CD4-positive, alpha-beta T cell treated with Interleukin-17A for 4 hours (primary cell): ENCODE measurements at places on chromosomes 6 and 20.

- no peak for DNase-seq
Observed at GRCh38 chr6:90126181-90126580, 170.5 kb downstream of the BACH2 start.

DNA sequence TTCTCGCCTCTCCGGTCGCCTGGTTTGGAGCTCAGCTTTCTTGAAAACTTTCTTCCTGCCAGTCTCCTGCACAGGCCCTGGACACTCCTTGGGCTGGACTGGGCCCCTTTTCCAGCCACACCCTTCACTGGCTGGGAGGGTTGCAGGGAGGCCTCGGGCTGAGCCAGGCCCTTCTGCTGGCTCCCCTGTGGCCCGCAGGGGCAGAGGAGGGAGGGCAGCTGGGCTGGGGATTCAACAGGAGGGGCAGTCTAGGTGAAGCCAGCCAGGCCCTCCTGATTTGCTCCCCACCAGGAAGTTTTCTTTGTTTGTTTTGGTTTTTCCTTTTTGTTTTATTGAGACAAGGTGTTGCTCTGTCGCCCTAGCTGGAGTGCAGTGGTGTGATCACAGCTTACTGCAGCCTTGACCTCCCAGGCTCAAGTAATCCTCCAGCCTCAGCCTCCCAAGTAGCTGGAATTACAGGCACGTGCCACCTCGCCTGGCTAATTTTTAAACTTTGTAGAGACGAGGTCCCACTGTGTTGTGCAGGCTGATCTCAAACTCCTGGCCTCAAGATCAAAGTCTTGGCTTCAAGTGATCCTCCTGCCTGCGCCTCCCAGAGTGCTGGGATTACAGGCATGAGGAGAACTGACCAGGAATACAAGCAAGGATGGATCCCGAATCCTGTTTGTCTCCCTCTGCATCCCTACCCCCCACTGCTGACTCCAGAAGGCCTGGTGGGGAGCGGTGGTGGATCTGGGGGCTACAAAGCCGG, 23.5 kb upstream of the CDH22 start:
- no peak for DNase-seq

- DNase-seq: no peak
Observed at GRCh38 chr20:4153661-4154238, 138.4 kb upstream of the RNF24 start.

GRCh38 chr20:16479666-16480065, 93.6 kb downstream of the KIF16B start:
- no peak for DNase-seq

DNA sequence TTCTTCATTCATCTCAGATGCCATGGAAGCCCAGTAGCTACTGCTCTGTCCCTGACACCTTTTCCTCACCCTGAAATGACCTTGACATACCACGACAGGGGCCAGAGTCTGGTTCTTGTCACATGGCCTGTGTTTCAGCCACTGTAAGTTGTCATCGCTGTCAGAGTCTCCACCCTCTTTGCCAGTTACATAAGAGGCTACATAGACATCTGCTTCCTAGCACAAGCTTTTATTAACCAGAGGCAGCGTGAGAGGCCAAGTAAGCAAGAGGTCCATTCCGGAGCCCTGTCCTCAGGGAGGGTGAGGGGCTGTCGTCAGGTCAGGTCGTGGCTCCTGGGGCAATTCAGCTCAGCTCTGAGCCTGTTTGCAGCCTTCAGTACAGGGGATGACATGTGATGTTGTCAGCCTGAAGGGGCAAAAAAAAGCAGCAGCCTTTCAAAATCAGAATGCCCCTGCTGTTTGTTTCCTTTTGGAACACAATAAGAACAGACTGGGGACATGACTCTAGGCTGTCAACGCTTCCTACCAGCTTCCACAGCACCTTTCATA, 146.3 kb downstream of the MTFR2 start:
- DNase-seq: no peak

GRCh38 chr6:27532820-27533538, 60.1 kb upstream of the ZNF184 start:
- no peak for DNase-seq

- no peak for DNase-seq
Observed at GRCh38 chr6:16660157-16660497, 101.1 kb downstream of the ATXN1 start.

DNA sequence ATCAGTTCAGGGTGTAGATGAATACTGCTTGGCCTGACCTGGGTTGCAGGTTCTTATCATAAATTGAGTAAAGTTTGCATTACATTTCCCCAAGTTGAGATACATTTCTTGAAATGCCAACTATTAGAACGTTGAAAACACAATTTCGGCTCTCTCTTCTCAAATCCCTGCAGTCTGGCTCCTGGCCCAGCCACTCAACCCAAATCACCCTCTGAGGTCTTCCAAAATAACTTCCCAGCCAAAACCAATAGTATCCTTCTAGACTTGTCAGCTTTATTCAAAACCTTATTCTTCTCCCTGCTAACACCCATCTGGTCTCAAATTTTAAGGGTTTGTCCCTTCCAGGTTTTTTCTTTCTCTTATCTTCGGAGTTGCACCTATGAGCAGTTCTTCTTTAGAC, 263.6 kb downstream of the EYA4 start:
- DNase-seq: no peak
